Suppressor macrophage treated with lipopolysaccharide for 1 hour (primary cell): ENCODE measurements at places on chromosomes 7 and 10.

DNA sequence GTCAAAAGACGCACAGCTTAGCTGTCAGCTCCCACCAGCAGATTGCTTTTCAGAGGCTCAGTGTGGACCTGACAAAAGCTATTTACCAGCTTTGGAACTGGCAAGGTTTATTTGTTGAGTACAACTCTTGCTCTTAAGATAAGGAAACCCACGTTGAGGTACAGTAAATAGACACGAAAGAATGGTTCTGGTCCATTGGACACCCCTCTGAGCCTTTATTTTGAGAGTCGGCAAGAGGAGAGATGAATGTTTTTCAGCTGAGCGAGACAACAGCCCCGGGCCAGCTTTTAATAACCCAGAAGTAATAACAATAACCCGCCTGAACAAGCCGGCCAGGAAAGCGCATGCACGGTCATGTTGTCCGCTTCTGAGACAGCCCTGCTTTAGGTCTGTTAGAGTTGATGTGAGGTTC, 49.0 kb downstream of the WNT2 start:
- DNase-seq, result no peak

GRCh38 chr7:100685631-100686145, 8.4 kb downstream of the GIGYF1 start:
- no peak for DNase-seq

DNA sequence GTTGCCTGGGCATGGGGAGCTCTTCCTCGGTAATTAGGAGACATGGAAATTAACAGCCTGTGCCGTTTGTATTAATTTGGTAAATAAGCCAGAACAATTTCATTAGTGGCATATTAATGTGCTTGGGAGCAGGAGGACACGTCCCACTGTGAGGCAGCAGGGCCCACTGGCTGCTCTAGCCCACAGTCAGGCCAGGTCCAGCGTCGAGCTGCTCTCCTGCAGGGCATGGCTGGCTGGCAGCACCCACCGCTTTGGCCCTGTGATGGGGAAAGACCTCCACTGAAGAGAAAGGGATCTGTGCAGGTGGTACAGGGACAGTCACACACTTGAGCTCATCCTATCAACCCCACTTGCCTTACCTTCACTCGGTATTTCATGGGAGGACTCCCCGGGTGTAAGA, 37.5 kb upstream of the LRRC4 start:
- DNase-seq, result no peak

GRCh38 chr7:52365349-52365748, 670.1 kb upstream of the POM121L12 start:
- DNase-seq, result no peak

GRCh38 chr7:36597090-36597773, 127.1 kb downstream of the AOAH start:
- no peak for DNase-seq
